ENCODE measurements at places on chromosomes 6 and 20.

- DNase-seq = no peak
These were observed 112.2 kb downstream of the ASCC3 start for GRCh38 chr6:100768816-100769351.

DNA sequence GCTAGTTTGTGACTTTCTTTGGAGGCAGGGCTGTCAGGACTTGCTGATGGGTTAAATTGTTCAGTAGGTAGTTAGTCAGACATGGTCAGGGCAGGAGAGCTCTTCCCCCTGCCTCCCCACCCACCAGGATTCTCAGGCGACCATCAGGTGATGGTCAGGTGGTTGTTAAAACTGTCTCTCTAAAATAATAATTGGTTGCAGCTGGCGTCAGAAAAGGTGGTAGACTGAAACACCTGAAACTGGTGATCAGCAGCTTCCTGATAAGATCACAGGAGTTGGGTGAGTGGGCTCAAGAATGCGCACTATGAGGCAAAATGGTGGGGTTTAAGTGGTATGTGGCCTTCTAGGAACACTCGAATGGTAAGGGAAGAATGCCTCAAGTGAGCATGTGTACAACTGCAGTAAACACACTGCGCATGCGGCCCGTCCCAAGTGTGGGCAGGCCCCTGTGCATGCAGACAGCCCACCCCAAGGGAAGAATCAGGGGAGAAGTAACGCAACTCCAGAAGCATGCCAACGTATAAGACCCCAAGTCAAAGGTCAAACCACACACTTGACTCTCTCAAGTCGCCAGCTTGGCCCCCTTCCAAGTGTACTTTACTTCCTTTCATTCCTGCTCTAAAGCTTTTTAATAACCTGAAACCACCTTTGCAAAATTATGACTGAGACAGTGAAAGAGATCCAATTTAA is 7.9 kb upstream of the BLCAP start:
- DNase-seq = no peak

GRCh38 chr6:26629359-26629758 is 30.2 kb downstream of the ZNF322 start:
- no peak for DNase-seq

DNA sequence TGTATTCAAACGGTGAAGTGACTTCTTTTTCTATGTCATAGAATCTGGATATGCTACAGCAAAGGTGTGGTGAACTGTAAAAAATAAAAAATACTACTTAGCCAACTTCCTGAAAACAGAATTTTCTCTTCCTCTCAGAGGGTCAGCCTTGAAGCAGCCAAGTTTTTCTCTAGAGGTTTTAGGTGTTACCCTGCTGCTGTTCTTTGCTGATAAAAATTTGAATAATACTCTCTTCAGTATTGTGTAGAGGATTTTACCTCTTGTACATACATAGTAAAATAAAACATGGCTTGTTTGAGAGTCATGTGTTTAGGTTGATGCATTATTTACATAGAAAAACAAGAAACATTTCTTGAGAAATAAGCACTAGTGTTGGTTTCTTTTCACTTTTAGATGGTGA is 458.4 kb downstream of the TBC1D32 start:
- no peak for DNase-seq

DNA sequence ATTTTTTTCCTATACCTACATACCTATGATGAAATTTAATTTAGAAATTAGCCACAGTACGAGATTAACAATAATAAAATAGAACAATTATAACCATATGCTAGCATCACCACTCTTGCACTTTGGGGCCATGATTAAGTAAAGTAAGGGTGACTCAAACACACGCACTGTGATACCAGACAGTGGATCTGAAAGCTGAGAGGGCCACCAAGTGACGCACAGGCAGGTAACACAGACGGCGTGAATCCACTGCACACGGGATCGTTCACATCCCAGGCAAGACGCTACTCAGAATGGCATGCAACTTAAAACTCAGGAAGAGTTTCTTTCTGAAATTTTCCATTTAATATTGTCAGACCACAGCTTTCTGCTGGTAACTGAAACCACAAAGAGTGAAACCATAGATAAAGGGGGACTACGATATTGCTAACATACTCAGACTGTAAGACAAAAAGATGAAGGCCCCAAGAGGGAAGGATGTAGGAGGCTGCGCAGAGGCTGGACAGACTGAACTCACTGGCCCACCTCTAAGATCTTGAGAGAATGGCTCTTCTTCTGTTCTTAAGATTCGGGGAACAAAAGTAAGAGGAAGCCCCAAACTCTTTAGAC is 17.9 kb downstream of the RRBP1 start:
- no peak for DNase-seq

- no peak for DNase-seq
These were observed 46.0 kb downstream of the RNF217 start for GRCh38 chr6:125008261-125008703.
